ENCODE measurements at places on chromosomes 4 and X.

- DNase-seq: no peak
These were observed 70.2 kb downstream of the VCX3A start for GRCh38 chrX:6464726-6465125.

- DNase-seq: no peak
These were observed 50.4 kb downstream of the CCDC160 start for GRCh38 chrX:134287346-134287745.

GRCh38 chrX:13376857-13377549 is 57.1 kb upstream of the ATXN3L start:
- DNase-seq: no peak

- DNase-seq: no peak
These were observed 8.1 kb upstream of the STS start for GRCh38 chrX:7139202-7140081.

- DNase-seq: no peak
These were observed 614.0 kb upstream of the BOD1L1 start for GRCh38 chr4:14241574-14241973.

DNA sequence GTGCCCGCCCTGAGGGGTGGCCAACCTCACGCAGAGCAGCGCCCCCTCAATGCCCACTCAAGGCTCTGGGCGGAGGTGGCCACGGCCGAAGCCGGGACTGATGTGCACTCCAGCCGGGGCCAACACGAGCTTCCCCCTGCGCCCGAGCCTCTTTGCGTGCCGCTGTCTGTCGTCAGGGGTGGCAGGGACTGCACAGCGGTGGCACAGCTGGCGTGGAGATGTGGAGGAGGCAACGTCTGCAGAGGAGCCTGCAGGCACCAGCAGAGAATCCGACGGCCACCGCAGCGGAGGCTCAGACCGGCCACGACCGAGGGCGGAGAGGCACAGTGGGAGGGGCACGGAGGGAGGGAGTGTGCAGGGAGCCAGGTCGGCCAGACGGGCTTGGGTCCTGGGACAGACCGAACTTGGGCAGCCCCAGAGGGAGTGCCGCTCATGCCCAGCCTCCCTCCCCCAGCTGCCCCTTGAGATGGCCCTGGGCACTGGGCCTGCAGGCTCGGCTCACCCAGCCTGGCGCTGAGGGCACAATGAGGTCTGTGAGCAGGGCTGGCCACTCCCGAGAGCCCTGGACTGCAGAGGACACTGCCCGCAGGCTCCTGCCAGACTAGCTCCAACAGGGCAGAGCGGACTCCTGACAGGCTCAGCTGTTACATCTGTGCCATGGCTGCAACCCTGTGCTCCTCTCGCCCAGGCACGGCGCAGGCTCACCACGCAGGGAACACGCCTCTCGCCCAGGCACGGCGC is 46.5 kb upstream of the CPLX1 start:
- DNase-seq: no peak

DNA sequence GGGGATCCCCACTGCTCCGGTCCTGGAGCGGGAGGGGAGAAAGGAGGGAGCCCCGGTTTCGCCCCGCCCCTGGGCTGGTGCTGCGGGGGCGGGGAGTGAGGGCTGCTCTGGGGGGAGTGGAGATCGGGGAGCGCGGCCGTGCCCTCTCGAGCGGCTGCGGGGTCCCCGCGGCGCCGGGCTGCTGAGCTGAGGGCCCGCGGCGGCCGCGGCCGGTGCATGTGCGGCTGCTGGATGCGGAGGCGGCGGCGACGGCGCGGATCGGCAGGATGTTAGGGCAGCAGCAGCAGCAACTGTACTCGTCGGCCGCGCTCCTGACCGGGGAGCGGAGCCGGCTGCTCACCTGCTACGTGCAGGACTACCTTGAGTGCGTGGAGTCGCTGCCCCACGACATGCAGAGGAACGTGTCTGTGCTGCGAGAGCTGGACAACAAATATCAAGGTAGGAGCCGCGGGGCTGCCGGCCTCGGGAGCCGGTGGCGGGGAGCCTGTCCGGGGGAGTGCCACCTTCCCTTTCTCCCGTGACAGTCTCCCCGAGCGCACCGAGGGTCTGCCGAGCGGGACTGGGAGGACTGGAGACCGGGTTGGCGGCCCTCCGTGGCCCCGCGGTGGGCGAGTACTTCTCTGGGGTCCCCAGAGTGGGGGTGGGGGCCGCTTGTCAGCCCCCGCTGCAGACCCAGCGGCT is at the start of gene ING2:
Gene ING2 (plus strand): TSS at position 129 of the 681 bp plus-strand sequence. CDS start 138 bp downstream, at position 267.
- DNase-seq: no peak

DNA sequence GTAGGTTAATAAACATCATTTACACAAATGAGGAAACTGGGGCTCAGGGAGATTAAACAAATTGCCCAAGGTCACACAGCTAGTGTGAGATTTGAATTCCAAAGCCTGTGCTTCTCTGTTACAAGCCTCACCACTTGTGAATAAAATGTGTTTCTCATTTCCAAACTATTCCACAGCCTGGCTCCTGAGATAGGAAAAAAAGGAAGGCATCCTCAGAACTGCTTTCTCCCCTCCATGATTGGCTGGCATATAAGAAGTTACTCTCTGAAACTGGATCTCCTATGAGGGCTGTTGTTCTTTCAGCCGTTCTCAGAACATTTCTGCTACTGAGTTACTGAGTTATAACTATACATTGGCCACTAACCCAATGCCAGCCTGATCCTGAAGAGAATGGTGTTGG is 237.9 kb downstream of the MAML3 start:
- no peak for DNase-seq

- no peak for DNase-seq
These were observed 156.0 kb downstream of the UGT8 start for GRCh38 chr4:114754616-114755015.

DNA sequence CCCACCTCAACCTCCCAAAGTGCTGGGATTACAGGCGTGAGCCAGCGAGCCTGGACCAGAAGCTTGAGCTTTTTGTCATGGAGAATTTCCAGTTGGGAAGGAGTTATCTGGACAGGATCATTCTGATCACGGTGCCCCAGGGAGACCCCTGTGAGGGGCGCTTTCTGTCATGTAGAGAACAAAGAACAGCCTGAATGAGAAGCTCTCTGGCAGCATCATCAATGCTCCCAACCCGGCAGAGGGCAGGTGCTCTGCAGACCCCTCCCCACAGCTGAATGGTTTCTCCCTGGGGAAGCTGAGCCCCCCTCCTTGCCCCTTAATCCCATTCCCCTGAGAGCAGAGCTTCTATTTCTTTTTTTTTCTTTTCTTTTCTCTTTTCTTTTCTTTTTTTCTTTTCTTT is 7.3 kb upstream of the CSF2RA start:
- no peak for DNase-seq

GRCh38 chrX:45842207-45842925 is 641.7 kb upstream of the DIPK2B start:
- no peak for DNase-seq

GRCh38 chr4:118918388-118918787 is 29.7 kb downstream of the SYNPO2 start:
- no peak for DNase-seq

- no peak for DNase-seq
These were observed 58.2 kb downstream of the WWC2 start for GRCh38 chr4:183157215-183157614.

DNA sequence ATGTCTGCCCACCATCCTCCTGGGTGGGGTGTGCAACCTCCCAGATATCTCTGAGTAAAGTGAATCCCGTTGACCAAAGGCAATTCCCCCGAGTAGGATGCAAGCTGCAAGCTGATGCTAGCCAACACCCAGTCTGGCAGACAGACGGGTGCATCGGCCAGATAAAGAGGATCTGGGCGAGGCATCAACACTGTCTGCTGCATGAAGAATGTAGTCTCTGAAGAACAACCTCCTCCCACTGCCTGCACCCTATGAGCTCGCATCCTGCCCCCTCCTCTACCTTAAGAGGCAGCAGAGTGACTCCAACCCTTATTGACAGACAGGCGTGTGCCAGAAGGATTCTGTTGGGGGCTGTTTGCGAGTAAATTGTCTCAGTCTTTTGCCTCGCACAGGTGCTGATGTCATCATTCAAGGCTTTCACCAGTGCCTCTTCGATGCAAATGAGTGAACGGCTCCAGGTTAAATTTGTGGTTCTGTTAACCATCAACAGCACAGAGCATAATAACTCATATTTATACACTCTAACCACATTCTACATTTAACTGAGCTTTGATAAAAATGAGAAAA is 546.9 kb downstream of the BCOR start:
- no peak for DNase-seq

DNA sequence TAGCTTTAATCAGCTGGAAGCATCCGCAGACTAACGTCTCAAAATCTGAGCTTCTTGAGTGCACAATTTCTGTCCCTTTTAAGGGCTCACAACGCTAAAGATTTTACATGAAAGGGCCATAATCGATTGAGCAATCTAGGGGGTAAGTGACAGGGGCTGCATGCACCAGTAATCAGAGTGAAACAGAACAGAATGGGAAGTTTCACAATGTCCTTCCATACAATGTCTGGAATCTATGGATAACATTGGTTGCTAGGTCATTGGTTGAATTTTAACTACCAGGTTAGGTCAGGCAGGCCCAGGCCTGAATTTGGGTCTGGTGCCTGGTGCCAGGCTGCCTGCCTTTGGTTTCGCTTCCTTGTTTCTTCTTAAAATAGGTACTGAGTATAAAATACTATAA is 42.0 kb upstream of the MTMR8 start:
- no peak for DNase-seq

DNA sequence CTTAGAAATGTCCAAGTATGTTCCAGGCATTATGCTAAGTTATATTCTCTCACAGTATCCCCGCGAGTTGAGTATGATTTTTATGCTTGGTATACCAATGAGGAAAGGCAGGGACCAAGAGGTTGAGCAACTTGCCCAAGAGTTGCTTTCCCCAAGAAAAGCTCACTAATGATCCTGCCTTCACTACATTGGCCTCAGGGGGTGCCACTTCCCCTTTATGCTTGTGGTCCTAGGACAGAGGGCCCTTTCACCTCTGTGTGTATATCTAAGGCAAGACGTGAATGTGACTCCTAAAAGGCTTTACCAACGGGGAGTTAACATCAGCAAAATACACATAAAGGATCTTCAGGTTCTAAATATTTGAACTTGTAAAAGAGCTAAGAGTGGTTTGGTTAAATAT is 164.4 kb upstream of the CPEB2 start:
- DNase-seq: no peak

- no peak for DNase-seq
These were observed 691.3 kb upstream of the PCDH7 start for GRCh38 chr4:30028826-30029225.

DNA sequence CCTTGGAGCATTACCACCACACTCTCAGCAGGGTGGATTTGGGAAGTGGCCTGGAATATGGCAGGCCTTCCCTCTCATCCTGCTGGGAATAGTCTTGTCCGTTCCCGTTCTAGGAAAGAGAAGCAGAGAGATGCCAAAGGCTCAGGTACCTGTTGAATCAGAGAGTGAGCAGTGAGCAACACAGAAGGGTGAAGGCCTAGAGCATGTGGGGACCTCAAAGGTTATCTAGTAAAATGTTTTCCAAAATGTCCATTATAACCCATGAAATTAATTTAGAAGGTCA is 30.8 kb downstream of the SLC16A2 start:
- no peak for DNase-seq

DNA sequence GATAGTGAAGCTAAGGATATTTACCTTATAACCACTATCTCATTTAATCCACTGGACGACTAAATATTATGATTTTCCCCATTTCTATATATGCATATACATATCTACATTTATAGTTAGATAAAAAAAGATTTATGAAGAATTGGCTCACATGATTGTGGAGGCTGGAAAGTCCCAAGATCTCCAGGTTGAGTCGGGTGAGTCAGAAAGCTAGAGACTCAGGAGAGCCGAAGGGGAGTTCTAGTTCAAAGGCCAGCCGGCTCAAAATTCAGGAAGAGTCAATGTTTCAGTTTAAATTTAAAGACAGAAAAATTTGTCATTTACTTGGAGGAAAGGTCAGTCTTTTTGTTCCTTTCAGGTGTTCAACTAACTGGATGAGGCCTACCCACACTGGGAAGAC is 158.2 kb upstream of the CPEB2 start:
- DNase-seq: no peak

DNA sequence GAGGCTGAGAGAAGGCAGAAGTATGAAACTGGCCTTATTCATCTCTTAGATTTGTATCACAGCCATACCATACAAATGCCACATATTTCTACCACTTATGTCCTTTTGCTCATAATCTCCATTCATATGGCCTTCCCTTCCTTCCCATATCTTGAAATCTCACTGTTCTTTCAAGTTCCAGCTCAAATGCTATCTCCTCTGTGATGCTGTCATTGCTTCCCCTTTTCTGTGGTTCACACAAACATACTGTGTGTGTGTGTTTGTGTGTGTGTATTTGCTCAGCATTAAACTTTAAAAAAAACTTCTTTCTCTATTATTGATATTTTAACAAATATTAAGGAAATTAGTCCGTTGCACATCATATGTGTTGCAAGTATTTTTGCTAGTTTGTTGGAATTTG is 26.7 kb downstream of the PHKA1 start:
- DNase-seq: no peak

DNA sequence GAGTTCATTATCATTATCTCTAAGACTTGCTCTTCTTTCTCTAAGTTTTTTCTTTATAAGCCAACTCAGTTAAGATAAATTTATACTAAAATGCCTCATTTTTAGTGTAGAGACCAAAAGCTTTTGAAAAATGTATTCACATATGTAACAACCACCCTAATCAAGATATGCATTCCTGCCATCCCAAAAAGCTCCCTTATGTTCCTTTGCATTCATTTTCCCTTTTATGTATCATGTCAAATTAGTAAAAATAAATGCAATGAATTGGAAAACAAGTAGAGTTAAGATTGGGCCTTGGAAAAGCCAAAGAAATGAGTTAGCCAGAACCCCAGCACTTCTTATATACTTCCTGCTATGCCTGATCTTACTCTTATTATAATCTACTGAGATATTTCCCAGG is 62.2 kb downstream of the NPY2R start:
- DNase-seq: no peak

- no peak for DNase-seq
These were observed 108.8 kb upstream of the BMP2K start for GRCh38 chr4:78667325-78667724.

DNA sequence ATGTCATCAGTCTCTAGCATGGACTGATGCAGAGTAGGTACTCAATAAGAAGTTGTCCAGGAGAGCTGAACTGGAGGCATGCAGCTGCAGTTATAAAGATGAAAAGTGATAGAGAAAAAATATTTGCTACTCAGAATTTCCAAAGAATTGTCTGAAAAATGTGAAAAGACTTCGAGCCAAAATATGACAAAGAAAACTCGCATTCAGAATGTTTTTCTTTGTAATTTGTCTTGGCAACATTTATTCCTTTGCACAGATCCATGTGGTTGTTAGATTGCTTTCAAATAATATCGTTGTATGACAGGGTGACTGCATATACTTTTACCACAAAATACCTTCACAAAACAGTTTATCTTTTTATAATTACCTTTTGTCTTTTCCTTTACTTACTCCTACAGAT is 128.0 kb upstream of the SLC4A4 start:
- no peak for DNase-seq

Measured in CD4-positive, alpha-beta T cell treated with Interleukin-15 for 4 hours (primary cell).